Activated naive CD4-positive, alpha-beta T cell treated with anti-CD3 and anti-CD28 coated beads, Interleukin-2, amount 50 U/mL, for 16 hours (primary cell): ENCODE measurements at places on chromosomes 4 and X.

GRCh38 chr4:53592122-53592521, 836 bp upstream of the LNX1 start:
- no peak for DNase-seq

DNA sequence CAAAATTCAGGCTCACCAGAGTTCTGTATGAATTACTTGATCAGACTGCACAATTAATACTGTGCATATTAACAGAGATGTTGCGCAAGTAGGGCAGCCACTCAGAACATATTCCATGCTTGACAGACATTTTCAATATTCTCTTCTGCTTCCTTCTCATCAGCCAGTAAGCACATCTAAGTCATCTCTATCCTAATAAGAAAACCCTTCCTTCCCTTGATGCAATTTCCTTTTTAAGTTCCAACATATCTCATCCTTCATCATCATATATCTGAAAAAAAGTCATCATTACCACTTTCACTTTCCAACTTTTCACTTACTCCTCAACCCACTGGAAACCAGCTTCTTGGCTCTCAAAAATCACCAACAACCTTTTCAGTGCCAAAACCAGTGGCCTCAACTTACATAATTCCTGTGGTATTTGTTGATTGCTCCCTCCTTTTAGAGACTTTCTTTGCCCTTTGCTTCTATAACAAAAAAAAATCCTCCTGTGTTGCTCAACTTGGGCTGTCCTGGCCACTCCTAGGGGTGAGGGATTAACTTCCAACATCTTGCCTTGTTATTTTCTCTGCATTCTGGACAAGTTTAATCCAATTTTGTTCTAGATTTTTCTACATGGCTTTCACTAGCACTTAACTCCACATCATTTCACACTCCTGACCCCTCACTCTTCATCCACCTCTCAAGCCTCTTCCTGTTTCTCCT, 14.1 kb downstream of the MBNL3 start:
- DNase-seq = no peak

- DNase-seq = no peak
These were observed 240.2 kb upstream of the F9 start for GRCh38 chrX:139290310-139290709.

DNA sequence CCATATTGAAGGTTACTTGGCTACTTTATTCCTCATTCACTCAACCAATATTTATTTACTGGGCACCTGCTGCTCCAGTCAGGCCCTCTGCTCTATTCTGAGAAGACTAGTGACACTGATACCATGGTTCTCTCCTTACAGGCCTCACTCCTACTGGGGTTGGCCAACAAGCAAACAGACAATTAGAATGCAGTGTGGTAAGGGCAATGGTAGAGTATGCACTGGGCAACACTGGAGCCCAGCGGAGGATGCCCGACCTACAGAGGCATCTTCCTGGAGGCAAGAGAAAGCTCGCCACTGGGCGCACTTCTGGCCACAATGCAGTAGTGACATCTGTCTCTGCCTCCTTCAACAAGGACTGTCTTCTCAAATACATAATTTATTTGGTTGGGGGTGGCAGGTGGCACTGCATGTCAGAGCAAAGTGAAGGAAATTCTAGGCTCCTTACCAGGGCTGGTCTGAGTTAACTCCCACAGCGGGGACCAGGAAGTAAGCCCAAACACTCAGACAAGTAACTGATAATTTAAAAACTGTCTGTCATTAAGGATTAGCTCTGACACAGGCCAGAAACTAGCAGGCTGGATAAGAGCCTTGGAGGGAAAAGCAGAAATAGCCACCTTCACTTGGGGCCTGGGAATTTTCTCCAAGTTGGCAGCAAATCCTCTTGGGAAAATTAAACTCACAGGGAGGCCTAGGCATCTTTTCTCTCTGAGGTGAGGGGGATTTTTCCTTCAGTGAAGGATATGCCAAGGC, 150.7 kb upstream of the EOLA2 start:
- no peak for DNase-seq

GRCh38 chrX:75156531-75156945, 455 bp upstream of the ABCB7 start:
- DNase-seq = no peak

GRCh38 chr4:55183926-55184599, 58.7 kb upstream of the KDR start:
- no peak for DNase-seq

- DNase-seq = no peak
These were observed 30.1 kb downstream of the HAND2 start for GRCh38 chr4:173499658-173500535.

DNA sequence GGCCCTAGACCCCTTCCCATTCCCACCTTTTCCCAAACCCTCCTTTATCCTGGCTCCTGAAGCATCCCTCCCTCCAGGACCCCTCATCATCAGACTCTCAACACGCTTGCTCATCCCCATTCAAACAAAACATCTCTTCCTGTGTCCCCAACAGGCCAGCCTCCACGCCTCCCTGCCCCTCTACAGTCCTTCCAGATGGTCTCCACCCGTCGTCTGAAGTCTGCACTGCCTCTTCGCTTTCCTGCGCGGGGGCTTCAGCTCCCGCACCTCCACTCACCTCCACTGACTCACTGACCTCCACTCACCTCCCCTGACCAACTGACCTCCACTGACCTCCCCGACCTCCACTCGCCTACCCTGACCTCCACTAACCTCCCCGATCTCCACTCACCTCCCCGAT, 39.8 kb downstream of the JAKMIP1 start:
- no peak for DNase-seq

GRCh38 chr4:24510091-24510490, 74.3 kb downstream of the DHX15 start:
- no peak for DNase-seq

DNA sequence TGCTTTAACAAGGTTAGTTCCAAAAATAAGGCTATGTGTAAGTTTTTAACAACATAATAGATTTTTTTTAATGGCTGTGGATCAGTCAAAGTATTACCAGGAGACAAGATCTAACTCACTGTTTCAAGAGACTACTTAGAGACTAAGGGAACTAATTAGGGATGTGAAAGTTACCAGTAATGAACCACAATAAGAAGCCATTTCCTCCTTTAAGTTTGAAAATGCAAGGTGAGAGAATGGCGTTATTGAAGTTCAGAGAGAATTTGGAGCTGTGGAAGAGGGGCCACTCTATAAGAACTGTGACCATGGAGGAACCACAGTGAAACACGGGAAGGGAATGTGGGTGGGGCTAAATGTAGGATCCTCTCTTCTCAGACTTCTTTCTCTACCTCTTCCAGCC, 624.2 kb downstream of the GLUD2 start:
- DNase-seq = no peak

DNA sequence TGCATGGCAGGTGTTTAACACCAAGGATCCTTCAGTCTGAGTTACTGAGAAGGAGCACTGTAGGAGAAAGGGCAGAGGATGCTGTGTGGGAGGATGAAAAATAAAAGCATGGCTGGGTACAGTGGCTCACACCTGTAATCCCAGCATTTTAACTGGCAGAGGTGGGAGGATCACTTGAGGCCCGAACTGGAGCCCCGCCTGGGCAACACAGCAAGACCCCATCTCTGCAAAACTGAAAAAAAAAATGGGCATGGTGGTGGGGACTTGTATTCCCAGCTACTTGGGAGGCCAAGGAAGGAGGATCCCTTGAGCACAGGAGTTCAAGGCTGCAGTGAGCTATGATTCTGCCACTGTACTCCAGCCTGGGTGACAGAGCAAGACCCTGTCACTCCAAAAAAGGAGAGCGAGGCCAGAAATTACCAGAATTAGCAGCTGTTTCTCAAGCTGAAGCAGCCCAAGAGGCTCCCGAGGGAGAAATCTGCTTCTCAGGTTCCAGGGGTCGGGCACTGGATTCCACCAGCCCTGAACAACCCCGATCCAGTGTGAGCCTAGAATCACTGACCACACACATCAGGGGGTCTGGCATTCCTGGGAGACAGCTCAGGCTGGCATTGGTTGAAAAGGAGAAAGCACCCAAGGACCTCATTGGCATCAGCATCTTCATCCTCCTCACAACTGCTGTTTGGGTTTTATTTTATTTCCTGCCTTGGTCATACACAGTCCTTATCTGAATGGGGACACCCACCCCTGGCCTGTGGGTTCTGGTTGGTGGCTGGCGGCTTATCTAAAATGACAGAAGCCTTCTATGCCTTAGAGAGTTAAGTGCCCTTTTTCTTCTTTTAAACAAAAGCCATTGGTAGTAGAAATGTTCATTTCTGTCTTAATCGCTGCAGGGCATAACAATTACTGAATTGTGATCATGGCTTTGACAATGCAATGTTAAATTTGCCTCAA, 66.3 kb upstream of the TRIM2 start:
- no peak for DNase-seq

DNA sequence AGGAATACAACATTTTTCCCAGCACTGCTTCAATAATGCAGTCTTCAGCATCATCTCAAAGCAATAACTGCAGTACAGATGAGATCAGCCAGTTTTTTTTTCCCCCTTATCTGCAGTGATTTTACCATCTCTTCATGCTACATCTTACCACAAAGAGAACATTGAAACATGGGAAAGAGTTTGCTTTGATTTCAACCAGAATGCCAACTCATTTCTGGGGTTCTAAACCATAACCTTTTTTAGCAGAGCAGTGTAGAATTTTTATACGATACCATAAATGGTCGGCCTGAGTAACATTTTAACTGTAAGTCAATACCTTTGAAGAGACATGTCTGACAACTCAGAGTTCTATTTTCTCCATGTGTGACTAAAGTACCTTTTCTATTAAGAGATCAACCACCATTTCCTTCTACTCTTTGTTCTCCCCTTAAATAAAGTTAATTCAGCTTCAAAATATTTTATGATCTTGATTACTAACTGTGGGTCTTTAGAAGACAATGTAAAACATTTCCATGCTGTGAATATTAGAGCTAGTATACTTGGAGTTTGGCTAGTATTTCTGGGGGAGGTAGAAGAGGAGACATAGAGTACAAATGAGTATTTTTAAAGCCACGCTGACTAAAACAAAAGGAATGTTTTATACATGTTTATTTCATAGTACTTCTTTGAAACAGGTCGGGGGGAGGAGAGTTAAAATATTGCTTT, 69.1 kb downstream of the TET2 start:
- DNase-seq = no peak

- DNase-seq = no peak
These were observed 36.3 kb upstream of the GRPR start for GRCh38 chrX:16087076-16087475.

DNA sequence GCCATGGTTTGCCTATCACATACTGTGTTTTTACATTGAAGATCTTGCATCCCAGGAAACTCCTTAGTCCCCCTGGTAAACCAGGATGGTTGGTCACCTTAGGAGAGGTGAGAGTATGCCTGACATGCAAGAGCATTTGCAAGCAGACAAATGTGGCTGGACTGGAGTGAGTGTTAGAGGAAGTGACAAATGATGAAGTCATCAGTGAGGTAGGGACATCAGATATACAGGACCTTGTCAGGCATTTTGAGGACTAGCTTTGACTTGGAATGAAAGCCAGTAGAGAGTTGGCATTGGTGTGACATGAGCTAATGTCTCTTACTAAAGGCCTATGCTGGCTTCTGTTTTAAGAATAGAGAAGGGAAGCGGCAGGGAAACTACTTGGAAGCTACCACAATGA, 124.9 kb downstream of the FRMPD4 start:
- DNase-seq = no peak

DNA sequence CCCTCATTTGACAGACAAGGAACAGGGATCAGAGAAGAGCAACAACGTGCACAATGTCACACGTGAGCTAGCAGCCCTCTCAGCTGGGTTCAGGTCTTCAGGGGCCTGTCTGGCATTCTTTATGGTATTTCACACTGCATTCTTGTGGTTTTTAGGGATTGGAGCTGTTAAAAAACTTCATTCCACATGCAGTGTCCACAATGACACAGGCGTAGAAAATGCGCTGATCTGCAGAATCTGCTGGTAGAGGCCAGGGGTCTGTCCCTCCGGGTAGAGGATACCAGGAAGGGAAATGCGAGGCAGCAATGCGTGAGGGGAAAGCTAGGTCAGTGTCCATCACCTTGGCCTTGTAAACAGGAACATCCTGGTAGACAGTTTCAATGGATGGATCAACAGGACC, 36.6 kb downstream of the MAP7D3 start:
- no peak for DNase-seq

DNA sequence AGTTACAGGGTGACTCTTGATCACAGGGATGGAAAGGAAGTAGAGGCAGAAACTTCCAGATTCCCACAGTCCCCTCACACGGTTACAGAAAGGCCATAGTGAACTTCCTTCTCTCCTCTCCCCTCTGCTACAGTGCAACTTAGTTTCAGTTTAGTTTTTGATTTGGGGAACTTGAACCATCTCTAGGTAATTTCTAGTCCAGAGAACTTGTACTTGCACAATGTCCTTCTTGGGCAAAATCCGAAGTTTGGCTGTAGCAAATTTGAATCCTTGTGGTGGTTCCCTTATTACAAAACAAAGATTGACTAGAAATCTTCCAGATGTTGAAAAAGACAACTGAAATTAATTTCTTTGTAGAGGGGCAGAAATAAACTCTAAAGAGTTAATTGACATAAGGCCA, 1.2 kb upstream of the BLTP1 start:
- DNase-seq = no peak

- no peak for DNase-seq
These were observed 40.0 kb upstream of the PDGFRA start for GRCh38 chr4:54189140-54189539.

DNA sequence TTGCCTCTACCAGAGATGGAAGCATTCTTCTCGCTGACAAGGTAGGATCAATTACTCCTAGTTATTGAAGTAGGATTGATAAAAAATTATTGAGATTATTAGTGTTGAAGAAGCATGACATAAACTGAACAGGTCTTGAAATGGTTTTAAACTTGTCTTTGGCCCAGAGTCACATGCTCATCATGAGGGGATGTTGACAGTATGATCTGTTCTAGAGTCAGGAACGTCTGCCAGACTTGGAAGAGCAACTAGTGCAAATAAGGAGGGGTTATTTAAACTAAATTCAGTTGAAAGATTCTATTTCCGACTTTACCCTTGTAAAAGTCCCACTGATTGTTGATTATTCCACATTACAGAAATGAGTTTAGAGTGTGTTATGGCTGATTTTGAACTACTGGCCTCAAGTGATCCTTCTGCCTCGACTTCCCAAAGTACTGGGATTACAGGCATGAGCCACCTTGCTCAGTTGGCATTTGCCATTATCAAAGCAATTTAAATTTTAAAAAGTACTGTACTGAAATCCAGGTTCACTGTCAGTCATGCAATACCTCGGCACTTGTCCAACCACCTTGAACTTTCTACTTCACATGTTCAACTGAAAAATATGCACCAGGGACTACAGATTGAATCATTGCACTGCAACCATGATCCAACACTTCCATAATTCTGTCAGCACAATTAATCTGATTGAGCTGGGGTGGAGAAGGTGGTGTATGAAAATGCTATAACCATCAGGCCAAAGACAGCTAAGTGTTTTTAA, 19.7 kb downstream of the FABP2 start:
- no peak for DNase-seq
